ENCODE measurements at places on chromosomes 16 and 17. TPM values are rescaled to one million over a fixed set of nuclear protein-coding genes. Genes with fewer than 3 reads are reported as not detected.

TNFRSF17 gene
- total RNA-seq = 6.3 TPM

PDILT gene
- not detected for total RNA-seq

OTOP2 gene
- total RNA-seq = not detected

FN3K gene
- total RNA-seq = 1.8 TPM

KRTAP9-3 gene
- not detected for total RNA-seq

TBX6 gene
- total RNA-seq = 5.4 TPM

MYH4 gene
- total RNA-seq = not detected

PERCC1 gene
- total RNA-seq = 0.34 TPM

SPN gene
- total RNA-seq = 1.7 TPM

CDH16 gene
- total RNA-seq = not detected

PRR15L gene
- not detected for total RNA-seq

G6PC1 gene
- not detected for total RNA-seq

SKAP1 gene
- 33.1 TPM for total RNA-seq

ITGA2B gene
- 0.78 TPM for total RNA-seq

BCAR1 gene
- not detected for total RNA-seq

RAMP2 gene
- not detected for total RNA-seq

MYH3 gene
- total RNA-seq = 13.5 TPM

CRISPLD2 gene
- total RNA-seq = 0.25 TPM

NFATC3 gene
- total RNA-seq = 115 TPM

XYLT2 gene
- total RNA-seq = 29.9 TPM
